Osteoblast (primary cell): ENCODE measurements at places on chromosomes 4 and X. TPM values are rescaled to one million over a fixed set of nuclear protein-coding genes. Genes with fewer than 3 reads are reported as not detected.

Gene ASB5
- 0.29 and 1.1 TPM in 2 replicates for total RNA-seq

Gene REPS2
- 0.59 and 0.72 TPM in 2 replicates for total RNA-seq

Gene MAP3K15
- total RNA-seq = under 0.01 TPM in 2 replicates

Gene TRPC3
- total RNA-seq = under 0.01 and 0.29 TPM in 2 replicates

Gene S100G
- total RNA-seq = not detected in 2 replicates

Gene EXOC1L
- total RNA-seq = not detected in 2 replicates

Gene MTNR1A
- total RNA-seq = not detected in 2 replicates

Gene GSX2
- total RNA-seq = not detected in 2 replicates

Gene IL1RAPL1
- under 0.01 and 0.29 TPM in 2 replicates for total RNA-seq

Gene MAGEA2
- total RNA-seq = not detected in 2 replicates

Gene TNMD
- not detected in 2 replicates for total RNA-seq

Gene FAAH2
- under 0.01 TPM in 1 of 2 replicates, not detected in the other for total RNA-seq

Gene DIPK2B
- total RNA-seq = not detected in 2 replicates

Gene TLR6
- total RNA-seq = 5.1 and 7.4 TPM in 2 replicates

Gene SORBS2
- 50.7 and 85.0 TPM in 2 replicates for total RNA-seq

Gene EFNB1
- 34.7 and 35.7 TPM in 2 replicates for total RNA-seq

Gene TRO
- 22.4 and 25.6 TPM in 2 replicates for total RNA-seq

Gene GPR50
- not detected in 2 replicates for total RNA-seq

Gene DNAAF6
- not detected in 2 replicates for total RNA-seq

Gene COX7B
- 145 and 152 TPM in 2 replicates for total RNA-seq

Gene TMEM271
- not detected in 2 replicates for total RNA-seq

Gene GPR82
- not detected in 2 replicates for total RNA-seq

Gene FANCB
- 3.6 and 3.8 TPM in 2 replicates for total RNA-seq

Gene ZCCHC4
- total RNA-seq = 13.0 and 13.4 TPM in 2 replicates

Gene NAA11
- not detected in 2 replicates for total RNA-seq

Gene PNCK
- total RNA-seq = 0.29 and 0.36 TPM in 2 replicates

Gene SOX3
- total RNA-seq = not detected in 2 replicates

Gene GABRB1
- total RNA-seq = not detected in 2 replicates
